Hematopoietic multipotent progenitor cell treated with erythropoietin and hydrocortisone succinate and interleukin-3 and kit ligand, for 15 days (in vitro differentiated cells): ENCODE measurements at places on chromosomes 7 and 10.

DNA sequence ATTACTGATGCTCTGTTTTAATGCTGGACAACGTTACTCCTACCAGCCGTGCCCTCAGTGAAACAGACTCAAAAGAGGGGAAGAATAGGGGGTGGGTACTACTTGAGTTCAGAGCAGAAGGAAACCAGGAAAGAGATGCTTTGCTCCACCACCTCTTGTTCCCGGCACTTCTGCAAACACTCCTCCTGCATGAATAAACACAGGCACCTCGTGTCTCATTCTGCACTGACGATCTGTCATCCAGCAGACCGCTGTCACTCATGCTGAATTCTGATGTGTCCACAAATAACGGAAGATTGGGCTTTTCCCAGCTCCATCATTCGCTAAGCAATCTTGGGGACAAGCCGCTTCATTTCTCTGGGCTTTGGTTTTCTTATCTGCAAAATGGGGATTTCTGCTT, 26.7 kb downstream of the YWHAG start:
- DNase-seq, result no peak

DNA sequence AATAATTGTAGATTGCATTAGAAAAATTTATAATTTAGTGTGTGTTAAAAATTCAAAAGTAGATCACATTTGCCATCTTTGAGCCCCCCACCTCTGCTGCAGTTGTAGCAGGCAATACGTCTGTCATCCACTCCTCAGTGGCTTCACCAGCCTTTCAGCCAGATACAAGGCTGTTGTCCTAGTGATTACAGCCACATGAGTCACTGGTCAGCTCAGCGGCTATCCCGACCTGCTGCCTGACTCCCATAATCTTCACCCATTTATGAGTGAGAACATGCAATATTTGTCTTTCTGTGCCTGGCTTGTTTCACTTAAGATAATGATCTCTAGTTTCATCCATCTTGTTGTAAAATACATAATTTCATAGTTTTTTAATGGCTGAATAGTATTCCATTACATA, 9.2 kb downstream of the OR2A5 start:
- no peak for DNase-seq

DNA sequence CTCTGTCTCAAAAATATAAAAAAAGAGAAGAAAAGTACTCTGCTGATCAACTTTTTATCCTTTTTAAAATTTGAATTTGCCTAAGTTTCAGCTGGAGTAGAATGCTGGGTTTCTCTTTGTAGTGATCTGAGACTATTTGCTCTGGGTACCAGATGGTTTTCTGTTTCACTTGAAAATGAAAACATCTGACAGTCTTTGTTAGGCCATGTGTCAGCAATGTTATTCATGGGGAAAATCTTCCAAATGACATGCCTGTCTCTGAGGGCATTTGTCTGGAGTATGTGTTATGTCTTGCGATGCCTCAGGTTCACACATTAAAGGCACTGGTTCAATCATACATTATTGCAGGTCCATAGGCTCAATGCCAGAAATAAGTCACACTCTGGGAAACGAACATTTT, 175.3 kb upstream of the TMEM229A start:
- DNase-seq, result no peak

DNA sequence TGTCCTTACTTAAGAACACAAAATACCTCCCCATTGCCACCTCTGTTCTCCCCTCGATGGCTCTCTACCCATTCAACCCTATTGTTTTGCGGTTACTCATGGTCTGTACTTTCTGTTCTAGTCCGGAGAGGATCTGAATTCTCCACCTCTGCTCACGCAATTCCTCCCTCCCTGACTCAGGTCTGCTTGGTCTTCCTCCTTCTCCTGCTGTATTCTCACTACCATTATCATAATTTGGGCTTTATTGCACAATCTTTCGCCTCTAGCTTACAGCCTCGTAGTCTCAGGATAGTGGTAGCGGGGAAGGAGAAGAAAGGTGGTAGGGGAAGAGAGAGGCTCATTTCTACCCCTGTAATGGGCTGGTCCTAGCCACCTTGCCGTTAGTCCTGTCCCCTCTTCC, 35.4 kb upstream of the FAM180A start:
- no peak for DNase-seq

GRCh38 chr7:131007439-131008330, 273.7 kb upstream of the KLF14 start:
- peak; percentile 77 for DNase-seq

- DNase-seq, result no peak
Observed at GRCh38 chr10:100470367-100470766, 7.6 kb downstream of the WNT8B start.

DNA sequence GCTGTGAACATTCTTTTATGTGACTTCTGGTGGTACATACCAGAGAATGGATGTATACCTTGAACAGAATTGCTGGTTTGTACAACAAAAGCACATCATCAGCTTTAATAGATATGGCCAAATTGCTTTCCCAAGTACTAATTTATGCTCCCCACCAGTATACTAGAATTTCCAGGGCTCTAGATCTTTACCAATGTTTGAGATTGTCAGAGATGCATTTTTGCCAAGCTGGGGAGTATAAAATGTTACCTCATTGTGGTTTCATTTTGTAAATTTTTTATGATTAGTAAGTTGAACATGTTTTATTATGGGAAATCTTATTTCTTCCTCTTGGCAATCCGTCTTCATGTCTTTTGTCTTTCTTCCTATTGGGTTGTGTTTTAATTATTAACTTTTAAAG, 179.9 kb upstream of the TMEM106B start:
- no peak for DNase-seq

DNA sequence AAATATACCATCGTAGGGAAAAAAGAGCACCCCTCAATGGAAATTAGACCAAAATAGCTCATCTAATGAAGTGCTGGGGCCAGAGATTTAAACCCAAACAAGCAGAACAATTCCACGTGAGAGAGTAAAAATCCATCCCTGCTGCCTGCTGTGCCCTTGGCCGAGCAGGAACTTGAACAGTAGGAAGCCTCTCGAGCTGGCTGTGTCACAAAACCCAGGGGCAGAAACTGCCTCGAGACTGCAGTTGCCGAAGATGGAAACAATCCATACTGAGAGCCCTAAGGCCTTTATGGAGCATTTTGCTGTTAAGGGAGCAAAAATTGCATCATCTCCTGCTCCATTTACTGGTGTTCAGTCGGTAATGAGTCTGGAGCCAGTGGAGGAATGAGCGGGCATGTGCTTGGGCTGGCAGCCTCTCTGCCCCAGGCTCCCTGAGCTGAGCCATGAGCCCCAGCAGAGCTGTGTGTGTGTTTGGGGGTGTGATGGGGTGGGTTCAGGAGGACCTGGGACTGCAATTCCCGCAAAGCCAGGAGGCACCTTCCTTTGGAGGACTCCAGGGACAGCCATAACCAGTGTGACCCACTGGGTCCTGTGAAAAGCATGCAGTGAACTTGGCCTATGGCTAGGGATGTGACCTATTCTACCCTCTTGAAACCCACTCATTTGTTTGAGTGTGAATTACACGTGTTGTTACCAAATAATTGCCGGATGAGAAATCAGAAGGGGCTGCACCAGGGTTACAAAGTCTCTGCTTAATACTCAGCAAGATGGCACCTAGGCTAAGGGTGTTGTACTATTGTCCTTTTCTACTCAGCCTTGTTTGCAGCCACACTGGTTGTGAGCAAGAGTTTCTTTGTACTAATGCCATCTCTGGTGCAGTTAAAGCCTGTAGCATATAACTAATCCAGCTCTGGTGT, 58.3 kb downstream of the CDHR3 start:
- no peak for DNase-seq

DNA sequence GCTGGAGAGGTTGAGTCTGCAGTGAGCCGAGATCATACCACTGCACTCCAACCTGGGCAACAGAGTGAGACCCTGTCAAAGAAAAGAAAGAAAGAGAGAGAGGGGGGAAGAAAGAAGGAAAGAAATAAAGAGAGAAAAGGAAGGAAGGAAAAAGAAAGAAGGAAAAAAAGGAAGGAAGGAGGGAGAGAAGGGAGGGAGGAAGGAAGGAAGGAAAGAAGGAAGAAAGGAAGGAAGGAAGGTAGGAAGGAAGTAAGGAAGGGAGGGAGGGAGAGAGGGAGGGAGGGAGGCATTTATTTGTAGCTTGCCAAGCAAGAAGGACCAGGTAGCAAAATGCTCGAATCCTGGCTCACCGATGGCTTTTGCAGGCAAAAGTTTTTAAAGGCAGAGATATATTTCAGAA, 74.5 kb upstream of the BAIAP2L1 start:
- no peak for DNase-seq

DNA sequence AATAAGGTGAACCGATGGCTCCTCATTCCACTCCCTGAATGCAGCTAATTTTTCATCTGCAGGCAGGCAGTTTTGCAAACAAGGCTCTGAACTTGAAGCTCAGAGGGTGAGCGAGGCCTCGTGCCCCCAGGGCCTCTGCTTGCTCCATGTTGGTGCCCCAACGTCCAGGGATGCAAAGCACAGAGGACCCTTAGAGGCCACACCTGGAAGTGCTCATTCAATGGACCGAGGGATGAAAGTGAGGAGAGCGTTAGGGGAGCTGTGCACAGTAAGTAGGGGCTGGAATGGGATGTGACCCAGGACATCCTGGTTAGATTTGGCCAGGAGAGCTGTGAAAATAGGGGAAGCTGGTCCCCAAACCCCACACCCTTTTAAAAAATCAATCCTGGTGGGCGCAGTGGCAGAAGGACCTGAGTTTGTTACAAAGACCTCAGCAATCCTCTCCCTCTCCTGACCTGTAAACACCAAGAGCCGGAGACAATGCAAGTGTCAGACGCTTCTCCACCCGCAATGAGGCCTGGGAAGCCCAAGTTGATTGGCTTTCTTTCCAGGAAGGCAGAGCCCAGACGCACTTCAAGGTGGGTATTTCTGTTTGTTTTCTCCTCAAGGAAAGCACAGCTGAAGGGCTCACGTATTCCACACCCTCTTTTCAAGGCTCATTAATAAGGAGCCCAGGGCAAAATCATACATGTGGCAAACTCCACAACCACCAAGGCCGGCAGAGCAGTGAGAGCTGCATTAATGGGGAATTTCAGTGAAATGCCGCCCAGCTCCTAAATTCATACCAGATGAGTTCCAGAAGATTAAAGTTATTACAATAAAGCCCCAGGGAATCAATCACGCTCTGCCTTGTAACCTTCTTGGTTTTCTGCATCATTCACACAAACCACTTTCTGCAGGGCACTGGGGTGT, 14.1 kb upstream of the CXCL12 start:
- no peak for DNase-seq

DNA sequence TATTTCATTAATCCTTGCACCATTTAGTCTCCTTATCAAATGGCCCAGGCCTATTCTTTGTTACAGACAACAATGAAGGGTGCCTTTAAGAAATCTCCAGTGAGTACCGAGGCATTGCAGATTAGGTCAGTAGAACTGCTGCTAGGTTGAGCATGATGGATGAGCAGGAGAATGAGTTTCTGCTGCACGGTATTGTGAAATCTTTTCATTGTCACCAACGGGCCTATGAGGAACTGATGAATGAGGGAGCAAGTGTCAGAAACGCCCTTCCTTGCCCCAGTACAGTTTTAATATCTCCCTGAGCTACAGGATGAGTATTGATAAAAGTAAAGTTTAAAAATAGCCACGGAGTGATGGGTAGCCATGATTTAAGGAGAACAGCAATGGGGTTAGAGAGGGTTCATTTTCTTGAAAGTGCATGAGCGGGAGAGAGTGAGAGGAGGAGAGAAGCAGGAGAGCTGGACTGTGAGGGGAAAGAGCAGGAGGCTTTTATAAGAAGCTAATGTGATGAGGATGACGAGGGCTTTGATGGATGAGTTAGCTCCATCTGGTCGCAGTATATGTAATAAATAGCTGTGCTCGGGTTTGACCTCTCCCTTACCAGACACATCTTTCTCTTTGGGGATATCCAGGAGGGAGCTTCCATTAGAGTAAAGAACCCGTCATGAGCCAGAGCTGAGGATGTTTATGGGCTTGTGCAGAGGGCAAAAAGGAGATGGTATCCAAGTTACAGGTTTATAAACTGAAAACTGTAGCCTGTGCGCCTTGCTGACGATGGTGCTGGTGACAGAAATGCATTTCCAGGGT, 526.1 kb downstream of the LRMDA start:
- no peak for DNase-seq

DNA sequence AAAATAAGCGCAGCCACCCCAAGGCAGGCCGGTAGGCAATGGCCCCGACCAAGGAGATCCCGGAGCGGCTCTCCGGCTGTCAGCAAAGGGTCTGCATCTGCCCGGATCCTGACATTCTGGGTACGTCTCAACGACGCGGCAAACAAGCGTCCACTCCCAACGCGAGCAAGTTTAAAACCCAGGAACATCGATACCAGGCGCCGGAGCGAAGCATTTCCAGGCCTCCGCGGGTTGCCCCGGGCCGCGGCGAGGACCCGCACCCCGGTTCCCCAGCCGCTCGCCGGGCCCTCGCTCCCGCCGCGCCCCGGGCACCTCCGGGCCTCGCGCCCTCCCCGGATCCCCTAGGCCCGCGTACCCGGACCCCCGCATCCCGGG, 453 bp downstream of the URGCP start:
- no peak for DNase-seq

GRCh38 chr10:101134299-101135127, 3.4 kb downstream of the TLX1 start:
- DNase-seq, result no peak

DNA sequence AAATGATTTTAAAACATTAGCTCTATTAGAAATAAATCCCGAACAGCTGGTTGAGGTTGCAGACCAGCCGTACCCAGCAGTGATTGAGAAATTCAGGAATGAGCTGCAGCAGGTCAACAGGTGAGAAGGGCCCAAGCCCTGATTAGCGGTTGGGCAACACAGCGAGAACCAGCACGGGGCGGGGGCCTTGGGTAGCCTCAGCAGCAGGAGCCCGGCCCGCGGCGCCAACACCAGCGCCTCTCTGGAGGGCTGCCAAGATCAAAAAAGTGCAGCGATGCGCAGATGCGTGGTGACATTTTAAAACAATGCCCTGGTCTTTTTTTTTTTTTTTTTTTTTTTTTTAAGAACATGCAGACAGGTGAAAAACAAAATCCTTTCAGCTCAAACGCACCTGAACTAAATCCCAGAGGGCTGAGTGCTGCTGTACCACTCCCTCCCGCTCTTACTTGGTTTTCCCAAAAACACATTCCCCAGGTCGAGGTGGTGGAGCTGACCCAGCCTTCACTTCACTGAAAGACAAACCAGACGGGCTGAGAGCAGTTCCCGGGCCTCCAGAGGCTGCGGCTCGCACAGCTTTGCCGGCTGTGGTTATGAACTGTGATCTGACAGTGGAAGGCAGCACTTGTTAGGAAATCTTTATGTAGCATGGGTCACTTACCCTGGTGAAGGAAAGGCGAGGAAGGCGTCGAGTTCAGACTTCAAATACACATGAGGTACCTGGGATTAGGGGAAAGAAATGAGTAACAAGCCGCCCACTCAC, 579.4 kb downstream of the SDK1 start:
- DNase-seq, result no peak
